Activated T-helper 2 cell treated with anti-CD3 and anti-CD28 coated beads, Interferon-gamma antibody, Interleukin-2, Interleukin-4, amounts not matched to agents 10 μg/mL and 5 μg/mL and 100 μg/mL, durations not matched to agents 14 hours and 24 hours and 36 hours (primary cell): ENCODE measurements at places on chromosomes 12 and 14. TPM values are rescaled to one million over a fixed set of nuclear protein-coding genes. Genes with fewer than 3 reads are reported as not detected.

Gene OR4E2
- total RNA-seq: not detected in 2 replicates

Gene TMEM30B
- total RNA-seq: 0.46 and 0.66 TPM in 2 replicates

Gene LRFN5
- not detected in 2 replicates for total RNA-seq

Gene ARHGEF25
- 1.9 and 2.3 TPM in 2 replicates for total RNA-seq

Gene SBNO1
- total RNA-seq: 51.1 and 52.2 TPM in 2 replicates

Gene TAS2R46
- total RNA-seq: 1.3 and 2.0 TPM in 2 replicates

Gene SPRING1
- 32.4 and 36.1 TPM in 2 replicates for total RNA-seq

Gene LMBR1L
- 47.1 and 53.5 TPM in 2 replicates for total RNA-seq

Gene AICDA
- total RNA-seq: not detected in 2 replicates

Gene COX8C
- not detected in 2 replicates for total RNA-seq

Gene KSR2
- total RNA-seq: 0.05 and 0.09 TPM in 2 replicates

Gene SYNDIG1L
- total RNA-seq: not detected in 2 replicates

GRCh38 chr12:103928682-103929045 lies 1.5 kb upstream of the HSP90B1 start:
- H3K4me3 ChIP-seq: peak overlapping the region; percentile 86
- peaks cover 47% of the 10 kb centered on the region for H3K4me1 ChIP-seq
- peak; percentile 47 for DNase-seq
- peak overlapping the region; percentile 100 for H3K27ac ChIP-seq
- no peaks in the 10 kb centered on the region for H3K27me3 ChIP-seq
- H3K36me3 ChIP-seq: peaks cover 45% of the 10 kb centered on the region

DNA sequence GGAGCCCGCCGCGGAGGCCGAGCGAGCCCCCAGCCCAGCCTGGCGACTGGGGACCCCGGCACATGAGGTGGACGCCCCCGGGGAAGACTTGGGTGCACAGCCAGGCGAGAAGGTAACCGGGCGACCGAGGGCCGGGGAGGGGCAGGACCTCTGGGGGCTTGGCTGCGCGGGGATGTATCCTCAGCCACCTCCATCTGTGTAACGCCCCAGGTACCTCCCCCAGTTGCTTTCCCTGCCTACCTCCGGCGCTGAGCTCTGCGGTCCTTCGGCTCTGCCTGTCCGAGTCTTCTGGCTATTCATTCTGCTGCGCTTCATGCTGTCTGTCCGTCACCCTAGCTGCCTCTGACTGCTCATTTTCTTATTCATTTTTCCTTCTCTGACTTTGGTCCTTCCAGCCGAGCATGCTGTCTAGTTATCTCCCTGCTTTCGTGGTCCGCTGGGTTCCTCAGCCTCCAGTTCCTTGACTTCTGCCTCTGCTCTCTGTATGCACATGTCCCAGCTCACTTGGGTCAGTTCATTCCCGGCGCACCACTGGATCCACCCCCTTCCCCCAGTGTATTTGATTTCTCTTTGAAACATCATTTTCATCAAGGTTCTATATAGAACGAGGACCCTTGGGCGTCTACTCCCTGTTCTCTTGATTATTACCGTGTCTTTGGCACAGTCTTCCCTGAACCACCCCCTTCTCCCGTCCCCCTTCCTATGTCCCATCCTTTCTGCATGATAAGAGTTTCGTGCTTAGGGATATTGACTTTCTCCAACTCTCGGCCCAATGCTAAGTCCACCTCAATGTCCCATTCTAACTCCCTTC lies 612 bp downstream of the PHC1 start:
- H3K36me3 ChIP-seq: no peaks in the 10 kb centered on the region
- peak; percentile 56 for DNase-seq
- H3K4me3 ChIP-seq: no peak overlapping the region
- peaks cover 27% of the 10 kb centered on the region for H3K27me3 ChIP-seq

DNA sequence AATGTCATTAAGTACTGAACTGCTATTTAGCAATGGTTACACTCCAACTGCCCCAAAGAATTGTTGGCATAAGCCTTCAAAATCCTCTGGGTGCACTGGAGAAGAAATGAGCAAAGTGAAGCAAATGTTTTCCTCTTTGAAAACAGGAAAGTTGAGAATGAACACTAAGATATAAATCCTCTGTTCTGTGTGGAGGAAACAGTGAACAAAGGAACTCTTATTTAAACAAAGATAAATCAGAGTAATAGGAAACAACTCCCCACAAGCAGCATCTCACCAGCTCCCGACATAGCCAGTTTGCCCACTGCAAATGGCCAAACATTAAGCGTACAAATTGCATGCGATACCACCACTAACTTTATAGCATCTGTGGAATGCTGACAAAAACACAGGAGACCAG lies 54.0 kb downstream of the BCAT1 start:
- no peak overlapping the region for H3K27ac ChIP-seq
- DNase-seq: no peak
- peaks cover 10% of the 10 kb centered on the region for H3K4me1 ChIP-seq

DNA sequence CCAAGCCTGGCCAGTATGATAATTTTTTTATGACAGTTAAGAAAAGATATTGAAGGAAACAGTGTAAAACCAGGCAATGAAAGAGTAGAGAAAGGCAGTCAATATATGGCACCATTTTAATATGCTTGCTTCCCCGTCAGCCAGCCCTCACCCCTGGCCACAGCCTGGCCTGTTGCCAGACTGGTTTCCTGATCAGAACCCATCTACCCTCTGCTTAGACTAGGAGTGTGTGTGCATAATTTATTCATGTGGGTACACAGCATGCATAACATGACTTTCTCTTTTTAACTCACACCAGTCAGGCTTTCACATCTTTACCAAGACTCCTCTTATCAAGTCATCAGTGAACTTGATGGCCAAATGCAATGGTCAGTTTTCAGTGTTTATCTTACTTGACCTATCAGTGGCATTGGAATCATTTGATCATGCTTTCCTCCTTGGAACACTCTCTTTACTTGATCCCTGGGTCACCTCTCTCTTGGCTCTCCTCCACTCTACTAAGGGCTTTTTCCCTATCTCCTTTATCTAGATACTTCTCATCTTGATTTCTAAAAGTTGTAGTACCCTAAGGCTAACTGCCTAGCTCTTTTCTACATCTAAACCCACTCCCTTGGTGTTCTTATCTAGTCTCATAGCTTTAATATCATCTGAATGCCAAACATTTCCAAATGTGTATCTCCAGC lies 10.0 kb upstream of the GPR19 start:
- peaks cover 4% of the 10 kb centered on the region for H3K36me3 ChIP-seq
- no peak for DNase-seq
- peaks cover 21% of the 10 kb centered on the region for H3K4me1 ChIP-seq

DNA sequence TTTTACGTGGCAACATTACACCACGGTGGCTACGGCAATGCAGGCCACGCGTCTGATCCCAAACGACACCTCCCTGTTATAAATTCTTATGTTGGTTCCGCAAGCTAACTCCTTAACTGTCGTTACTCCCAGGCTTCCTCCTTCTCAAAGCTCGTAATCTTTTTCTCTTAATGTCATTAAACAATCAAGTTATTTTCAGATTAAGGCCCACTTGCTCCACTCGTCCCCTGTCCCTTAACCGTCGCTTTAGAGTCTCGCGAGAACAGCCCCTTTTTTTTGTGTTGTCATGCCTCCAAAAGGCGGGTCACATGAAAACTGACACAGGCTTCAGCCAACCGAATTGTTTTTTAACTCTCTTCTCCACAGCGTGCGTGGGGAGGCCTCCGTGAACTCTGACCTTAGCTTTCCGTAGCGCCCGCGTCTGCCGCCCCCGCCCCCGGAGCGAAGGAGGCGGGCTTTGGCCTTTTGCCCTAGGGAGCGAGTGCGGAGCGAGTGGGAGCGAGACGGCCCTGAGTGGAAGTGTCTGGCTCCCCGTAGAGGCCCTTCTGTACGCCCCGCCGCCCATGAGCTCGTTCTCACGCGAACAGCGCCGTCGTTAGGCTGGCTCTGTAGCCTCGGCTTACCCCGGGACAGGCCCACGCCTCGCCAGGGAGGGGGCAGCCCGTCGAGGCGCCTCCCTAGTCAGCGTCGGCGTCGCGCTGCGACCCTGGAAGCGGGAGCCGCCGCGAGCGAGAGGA lies at the start of gene CAND1:
Gene CAND1, plus strand, starts transcription at position 463 of the 737 bp plus-strand sequence. CDS start 360 bp downstream, outside the sequence.
- H3K4me1 ChIP-seq: peaks cover 31% of the 10 kb centered on the region
- peak within 1 kb of the TSS; percentile 99 for H3K27ac ChIP-seq
- peaks cover 19% of the 10 kb centered on the region for H3K36me3 ChIP-seq
- DNase-seq: peak; percentile 94

GRCh38 chr12:9906873-9907272 lies 25.3 kb downstream of the CLEC2A start:
- peak overlapping the region; percentile 7 for H3K4me3 ChIP-seq
- peaks cover 29% of the 10 kb centered on the region for H3K36me3 ChIP-seq
- H3K4me1 ChIP-seq: peaks cover 14% of the 10 kb centered on the region
- DNase-seq: no peak
- no peaks in the 10 kb centered on the region for H3K27me3 ChIP-seq

DNA sequence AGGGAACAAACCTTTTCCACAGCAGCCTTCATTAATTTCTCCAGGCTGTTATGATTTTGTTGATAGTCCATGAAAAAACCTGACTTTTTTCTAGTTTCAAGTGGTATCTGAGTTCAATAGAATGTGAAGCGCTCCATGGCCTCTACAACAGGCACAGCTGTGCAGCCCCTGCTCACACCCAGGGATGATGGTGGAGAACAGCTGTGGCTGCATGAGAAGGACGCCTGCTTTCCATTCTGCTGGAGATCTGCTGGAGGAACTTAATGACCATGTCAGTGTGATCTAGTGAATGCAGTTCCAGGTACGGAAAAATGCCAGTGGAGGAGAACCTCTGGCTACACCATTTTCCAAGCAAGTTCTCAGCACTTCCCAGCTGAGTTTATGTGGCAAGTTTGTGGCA lies 80.6 kb downstream of the PIWIL1 start:
- H3K27ac ChIP-seq: no peak overlapping the region
- H3K4me1 ChIP-seq: no peaks in the 10 kb centered on the region
- no peak for DNase-seq
- H3K27me3 ChIP-seq: no peaks in the 10 kb centered on the region
- no peaks in the 10 kb centered on the region for H3K36me3 ChIP-seq
- no peak overlapping the region for H3K4me3 ChIP-seq

GRCh38 chr14:105193916-105194782 lies 13.0 kb upstream of the NUDT14 start:
- no peak overlapping the region for H3K4me3 ChIP-seq
- no peaks in the 10 kb centered on the region for H3K36me3 ChIP-seq
- peaks cover 10% of the 10 kb centered on the region for H3K4me1 ChIP-seq
- peaks cover 27% of the 10 kb centered on the region for H3K27me3 ChIP-seq
- H3K27ac ChIP-seq: no peak overlapping the region

- H3K27me3 ChIP-seq: no peaks in the 10 kb centered on the region
- no peak overlapping the region for H3K4me3 ChIP-seq
These were observed 15.2 kb upstream of the RNASE12 start for GRCh38 chr14:20606190-20606901.

- peaks cover 70% of the 10 kb centered on the region for H3K36me3 ChIP-seq
- H3K27me3 ChIP-seq: no peaks in the 10 kb centered on the region
- no peak for DNase-seq
- no peak overlapping the region for H3K4me3 ChIP-seq
- peak overlapping the region; percentile 19 for H3K27ac ChIP-seq
These were observed 9.6 kb downstream of the CALM1 start for GRCh38 chr14:90406384-90406798.

- peaks cover 14% of the 10 kb centered on the region for H3K4me1 ChIP-seq
- DNase-seq: no peak
- H3K27me3 ChIP-seq: no peaks in the 10 kb centered on the region
- no peak overlapping the region for H3K27ac ChIP-seq
These were observed 103.3 kb downstream of the RBM19 start for GRCh38 chr12:113862590-113863454.

GRCh38 chr14:64918216-64918615 lies 4.0 kb downstream of the CHURC1 start:
- peaks cover 57% of the 10 kb centered on the region for H3K36me3 ChIP-seq
- DNase-seq: no peak
- no peak overlapping the region for H3K4me3 ChIP-seq
- H3K27me3 ChIP-seq: no peaks in the 10 kb centered on the region
- peaks cover 51% of the 10 kb centered on the region for H3K4me1 ChIP-seq
- H3K27ac ChIP-seq: no peak overlapping the region

DNA sequence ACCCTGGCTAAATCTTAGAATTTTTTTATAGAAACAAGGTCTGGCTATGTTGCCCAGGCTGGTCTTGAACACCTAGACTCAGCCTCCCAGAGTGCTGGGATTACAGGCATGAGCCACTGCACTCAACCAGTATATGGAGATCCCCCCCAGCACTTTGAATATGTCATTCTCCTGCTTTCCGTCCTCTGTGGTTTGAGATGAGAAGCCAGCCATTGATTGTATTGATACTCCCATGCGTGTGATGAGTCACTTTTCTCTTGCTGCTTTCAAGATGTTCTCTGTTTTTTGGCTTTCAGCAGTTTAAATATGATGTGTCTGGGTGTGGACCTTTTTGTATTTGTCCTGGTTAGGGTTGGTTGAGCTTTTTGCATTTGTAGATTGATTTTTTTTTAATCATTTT lies 75.2 kb upstream of the DNM1L start:
- H3K27ac ChIP-seq: peak overlapping the region; percentile 72
- no peaks in the 10 kb centered on the region for H3K27me3 ChIP-seq
- DNase-seq: peak; percentile 61
- H3K4me1 ChIP-seq: peaks cover 31% of the 10 kb centered on the region

GRCh38 chr12:52918351-52918750 lies 13.5 kb upstream of the KRT8 start:
- no peaks in the 10 kb centered on the region for H3K4me1 ChIP-seq
- no peak overlapping the region for H3K4me3 ChIP-seq
- no peak for DNase-seq
- peaks cover 7% of the 10 kb centered on the region for H3K27me3 ChIP-seq
- H3K36me3 ChIP-seq: no peaks in the 10 kb centered on the region
- H3K27ac ChIP-seq: no peak overlapping the region

- no peak for DNase-seq
- H3K4me1 ChIP-seq: no peaks in the 10 kb centered on the region
- H3K27me3 ChIP-seq: peaks cover 22% of the 10 kb centered on the region
- H3K36me3 ChIP-seq: no peaks in the 10 kb centered on the region
- H3K4me3 ChIP-seq: no peak overlapping the region
These were observed 53.0 kb downstream of the SAV1 start for GRCh38 chr14:50615056-50615455.

GRCh38 chr12:4960030-4960429 lies 50.3 kb downstream of the KCNA1 start:
- no peak overlapping the region for H3K27ac ChIP-seq
- no peak overlapping the region for H3K4me3 ChIP-seq
- no peaks in the 10 kb centered on the region for H3K36me3 ChIP-seq
- no peaks in the 10 kb centered on the region for H3K4me1 ChIP-seq
- no peak for DNase-seq
- peaks cover 8% of the 10 kb centered on the region for H3K27me3 ChIP-seq

GRCh38 chr14:32934073-32934880 lies 4.4 kb upstream of the NPAS3 start:
- H3K4me1 ChIP-seq: peaks cover 2% of the 10 kb centered on the region
- no peak overlapping the region for H3K4me3 ChIP-seq
- no peak overlapping the region for H3K27ac ChIP-seq
- DNase-seq: no peak
- H3K36me3 ChIP-seq: no peaks in the 10 kb centered on the region

GRCh38 chr14:100088226-100088625 lies 23.0 kb downstream of the EVL start:
- H3K36me3 ChIP-seq: peaks cover 87% of the 10 kb centered on the region
- no peak for DNase-seq
- H3K4me1 ChIP-seq: peaks cover 80% of the 10 kb centered on the region

GRCh38 chr12:54294152-54294952 lies 6.5 kb downstream of the NFE2 start:
- peak; percentile 55 for DNase-seq
- H3K27ac ChIP-seq: no peak overlapping the region
- peaks cover 18% of the 10 kb centered on the region for H3K27me3 ChIP-seq
- H3K4me3 ChIP-seq: no peak overlapping the region
- no peaks in the 10 kb centered on the region for H3K36me3 ChIP-seq
